ENCODE measurements at places on chromosomes 4 and X.

DNA sequence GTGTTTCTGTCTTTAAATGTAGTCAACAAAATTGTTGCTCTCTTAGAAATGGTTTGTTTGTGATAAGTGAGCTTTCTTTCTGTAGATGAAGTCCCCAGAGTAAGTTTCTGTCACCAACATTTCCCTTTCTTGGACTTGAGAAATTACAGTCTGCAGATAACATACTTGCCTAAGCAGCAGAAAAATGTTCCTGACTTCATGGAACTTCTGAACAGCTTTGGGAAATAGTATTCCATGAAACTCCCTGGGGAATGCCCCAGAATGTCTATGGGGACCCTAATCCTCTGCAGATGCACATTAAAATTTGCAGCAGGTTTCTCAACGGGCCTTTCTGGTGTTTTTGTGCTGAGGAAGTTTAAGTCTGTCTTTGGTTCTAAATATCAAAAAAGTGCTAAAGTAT, 38.6 kb upstream of the NEIL3 start:
- no peak for DNase-seq

DNA sequence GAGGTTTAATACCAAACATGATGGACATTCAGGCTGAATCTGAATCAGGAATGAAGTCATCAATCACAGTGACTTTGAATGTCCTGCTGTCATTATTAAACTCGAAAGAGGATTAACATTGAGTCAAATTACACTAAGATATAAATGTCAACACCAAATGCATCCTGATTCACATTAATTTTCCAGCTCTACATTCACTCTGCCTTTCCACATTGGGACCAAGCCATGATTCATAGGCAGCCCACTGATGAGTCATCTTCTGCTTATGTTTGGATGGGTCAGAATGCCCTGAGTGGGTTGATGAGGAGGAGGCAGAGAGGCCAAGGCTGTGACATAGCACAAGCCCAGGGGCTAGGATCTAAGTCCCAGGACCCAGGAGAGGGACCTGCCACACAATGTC, 247.6 kb upstream of the RPS6KA3 start:
- no peak for DNase-seq

DNA sequence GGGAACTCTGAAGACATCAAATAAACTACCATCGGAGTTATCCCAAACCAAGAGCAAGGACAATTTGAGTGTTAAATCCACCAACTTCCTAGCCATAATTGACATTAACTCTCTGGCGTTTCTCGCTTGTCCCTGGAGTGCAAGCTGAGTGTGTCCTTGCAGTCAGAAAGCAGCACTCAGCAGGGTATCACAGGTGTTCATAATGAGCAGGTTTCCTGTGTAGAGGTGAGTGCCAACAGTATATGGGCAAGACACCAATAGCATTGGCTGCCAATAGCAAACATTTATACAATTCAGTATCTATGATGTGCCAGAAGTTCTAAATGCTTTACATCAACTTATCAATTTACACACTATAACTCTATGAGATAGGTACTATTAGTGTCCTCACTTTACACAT, 11.2 kb downstream of the BLTP1 start:
- no peak for DNase-seq

DNA sequence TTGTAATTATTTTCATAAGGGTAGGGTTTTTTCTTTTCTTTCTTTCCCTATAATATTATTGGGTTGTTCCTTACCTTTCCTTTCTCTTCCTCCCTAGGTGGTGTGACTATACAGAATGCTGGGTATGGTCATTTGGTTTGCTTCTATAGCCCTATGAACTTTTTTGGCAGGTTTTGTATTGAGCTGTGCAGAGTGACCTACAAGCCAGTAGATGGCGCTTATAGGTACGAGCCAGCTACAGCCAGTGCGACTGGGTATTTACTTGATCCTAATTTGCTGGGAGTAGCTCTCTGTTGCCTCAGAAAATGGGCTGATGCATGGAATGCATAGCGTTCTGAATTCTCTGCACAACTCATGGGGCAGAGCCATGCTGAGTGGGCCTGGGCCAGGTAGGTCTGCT, 423.3 kb downstream of the MAGEE1 start:
- no peak for DNase-seq

Data from hematopoietic multipotent progenitor cell treated with erythropoietin and hydrocortisone succinate and interleukin-3 and kit ligand, for 17 days (in vitro differentiated cells).